ENCODE measurements at places on chromosomes 12 and 14.

- DNase-seq: no peak
These were observed 193.1 kb upstream of the DIO2 start for GRCh38 chr14:80404413-80404812.

DNA sequence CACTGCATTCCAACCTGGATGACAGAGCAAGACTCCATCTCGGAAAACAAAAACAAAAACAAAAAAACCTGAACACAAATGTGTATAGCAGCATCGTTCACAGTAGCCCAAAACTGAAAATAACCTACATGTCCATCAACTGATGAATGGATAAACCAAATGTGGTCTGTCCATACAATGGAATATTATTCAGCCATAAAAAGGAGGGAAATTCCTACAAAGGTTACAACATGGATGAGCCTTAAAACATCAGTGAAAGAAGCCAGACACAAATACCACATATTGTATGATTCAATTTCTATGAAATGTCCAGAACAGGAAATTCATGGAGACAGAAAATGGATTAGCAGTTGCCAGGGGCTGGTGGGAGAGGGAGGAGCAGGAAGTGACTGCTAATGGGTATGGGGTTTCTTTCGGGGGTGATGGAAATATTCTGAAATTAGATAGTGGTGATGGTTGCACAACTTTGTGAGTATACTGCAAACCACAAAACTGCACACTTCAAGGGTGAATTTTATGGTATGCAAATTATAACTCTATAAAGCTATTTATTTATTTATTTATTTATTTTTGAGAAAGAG, 4.0 kb downstream of the MYL2 start:
- no peak for DNase-seq

DNA sequence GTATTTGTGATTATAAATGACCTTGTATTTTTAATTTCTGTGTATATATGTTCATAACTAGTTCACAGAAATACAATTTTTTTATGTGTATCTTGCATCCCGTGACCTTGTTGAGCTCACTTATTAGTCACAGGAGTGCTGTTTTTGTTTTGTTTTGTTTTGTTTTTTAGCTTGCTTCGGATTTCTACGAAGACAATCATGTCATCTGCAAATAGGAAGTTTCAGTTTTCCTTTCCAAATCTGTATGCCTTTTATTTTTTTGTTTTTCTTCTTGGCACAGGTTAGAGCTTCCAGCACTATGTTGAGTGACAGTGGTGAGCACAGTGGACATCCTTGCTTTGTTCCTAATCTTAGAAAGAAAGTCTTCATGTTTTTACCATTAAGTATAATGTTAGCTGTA, 229.2 kb upstream of the GARIN6 start:
- DNase-seq: no peak

GRCh38 chr14:81261176-81261575, 40.4 kb upstream of the GTF2A1 start:
- no peak for DNase-seq

DNA sequence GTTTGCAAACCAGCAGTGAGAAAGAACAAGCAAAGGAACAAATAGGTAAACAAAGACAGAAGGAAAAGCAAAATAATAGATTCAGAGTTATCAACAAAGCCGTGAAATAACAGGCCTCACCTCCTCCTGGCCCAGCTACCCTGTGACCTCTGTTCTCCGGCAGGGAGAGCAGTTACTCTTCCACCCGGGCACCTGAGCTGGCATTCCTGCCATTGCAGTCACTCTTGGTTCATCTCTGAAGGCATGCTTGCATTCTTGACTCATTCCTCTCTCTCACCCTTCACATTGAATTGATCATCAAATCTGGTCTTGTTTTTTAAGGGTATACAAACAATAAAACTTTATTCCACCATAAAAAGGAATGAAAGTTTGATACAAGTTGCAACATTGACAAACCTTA, 95.1 kb downstream of the TTC8 start:
- DNase-seq: no peak

- DNase-seq: no peak
These were observed 101.1 kb downstream of the CRADD start for GRCh38 chr12:93778306-93778705.

- no peak for DNase-seq
These were observed 146.3 kb upstream of the CNOT2 start for GRCh38 chr12:70096759-70097410.

DNA sequence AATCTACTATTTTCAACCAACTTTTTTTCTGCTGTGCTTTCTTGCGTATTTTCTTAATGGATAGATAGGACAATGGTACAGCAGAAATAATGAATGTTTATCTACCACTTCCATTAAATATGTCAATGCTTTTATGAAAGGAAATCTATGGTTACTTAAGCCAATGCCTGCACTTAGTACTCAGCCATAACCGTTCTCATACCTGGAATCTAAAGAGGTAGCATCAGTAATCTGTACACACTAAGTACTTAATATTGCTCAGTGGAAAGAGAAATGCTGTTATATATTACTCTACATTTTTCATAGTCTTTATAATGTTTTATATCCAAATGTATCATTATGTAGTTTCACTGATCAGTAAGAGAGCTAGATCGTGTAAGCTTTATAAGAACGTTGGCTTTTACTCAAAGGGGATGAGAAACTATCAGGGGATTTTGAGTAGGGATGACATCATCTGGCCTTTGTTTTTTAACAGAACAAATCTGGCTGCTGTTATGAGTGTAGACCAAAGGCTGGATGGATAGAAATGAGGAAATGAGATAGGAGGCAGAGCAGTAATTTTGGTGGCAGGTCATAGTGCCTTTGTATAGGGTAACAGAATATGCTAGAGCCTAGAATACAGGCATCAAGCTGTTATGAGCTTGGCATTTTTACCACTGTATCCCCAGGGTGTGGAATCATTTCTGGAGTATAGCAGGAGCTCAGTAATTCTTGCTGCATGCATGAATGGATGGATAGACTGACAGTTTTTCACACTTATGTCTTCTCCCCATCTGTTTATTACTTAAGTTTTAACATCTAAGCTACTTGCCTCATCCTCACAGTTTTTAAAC, 34.0 kb downstream of the ALG10B start:
- no peak for DNase-seq

Measured in stimulated activated CD4-positive, alpha-beta T cell treated with anti-CD3 and anti-CD28 coated beads, Interleukin-2, amount 100 ng/mL, for 4 hours (primary cell).